Spinal cord (tissue), 10 donors: ENCODE measurements at places on chromosomes 2 and 18. TPM values are rescaled to one million over a fixed set of nuclear protein-coding genes. Genes with fewer than 3 reads are reported as not detected.

Gene PRSS56
- 5.8 TPM for polyA plus RNA-seq

Gene QPCT
- polyA plus RNA-seq: 26.5 TPM

Gene EPG5
- 20.0 TPM for polyA plus RNA-seq

Gene IMPA2
- 7.3 TPM for polyA plus RNA-seq

Gene IL1F10
- polyA plus RNA-seq: not detected

Gene RAB6D
- 9.0 TPM for polyA plus RNA-seq

Gene TTR
- polyA plus RNA-seq: 0.27 TPM

Gene NDUFB3
- 114 TPM for polyA plus RNA-seq

Gene ALPG
- 0.13 TPM for polyA plus RNA-seq

Gene ZBTB7C
- polyA plus RNA-seq: 9.4 TPM

Gene RGPD3
- 0.35 TPM for polyA plus RNA-seq
